ENCODE measurements at places on chromosomes 1 and 21. TPM values are rescaled to one million over a fixed set of nuclear protein-coding genes. Genes with fewer than 3 reads are reported as not detected.
A peak's percentile ranks its signal among the peaks of the same experiment; 100 is the strongest.

DNA sequence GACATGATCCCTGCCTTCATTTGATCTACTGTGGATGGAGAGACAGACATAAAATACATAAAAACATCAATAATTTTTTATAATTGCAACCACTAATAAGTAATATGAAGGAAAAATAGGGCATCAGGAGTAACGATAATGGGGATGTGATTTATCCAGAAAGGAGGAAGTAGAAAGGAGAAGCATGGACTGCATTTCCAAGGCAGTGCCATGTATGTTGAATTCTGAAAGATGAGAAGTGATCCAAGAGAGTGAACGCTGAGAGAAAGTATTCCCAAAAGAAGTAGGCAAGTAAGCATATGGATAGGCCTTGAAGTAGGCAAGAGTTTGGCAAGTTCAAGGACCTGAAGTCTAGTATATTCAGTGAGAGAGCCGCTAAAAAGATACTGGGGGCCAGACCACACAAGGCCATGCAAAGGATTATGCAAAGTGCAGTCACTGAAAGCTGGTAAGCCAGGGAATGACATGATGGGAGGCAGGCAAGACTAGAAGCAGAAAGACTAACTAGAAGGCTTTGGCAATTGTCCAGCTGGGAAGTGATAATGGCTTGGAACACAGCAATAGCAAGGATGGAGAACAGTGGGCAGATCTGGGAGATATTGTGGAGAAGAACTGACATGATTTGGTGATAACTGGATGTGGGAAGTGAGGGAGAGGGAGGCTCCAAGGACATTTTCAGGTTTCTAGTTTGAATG lies 85.9 kb downstream of the TM2D1 start:
- H3K4me3 ChIP-seq = no peak overlapping the region
- H3K4me1 ChIP-seq = no peaks in the 10 kb centered on the region
- DNase-seq = no peak
- H3K36me3 ChIP-seq = no peaks in the 10 kb centered on the region
- H3K27ac ChIP-seq = peak overlapping the region; percentile 79
- H3K27me3 ChIP-seq = no peaks in the 10 kb centered on the region

DNA sequence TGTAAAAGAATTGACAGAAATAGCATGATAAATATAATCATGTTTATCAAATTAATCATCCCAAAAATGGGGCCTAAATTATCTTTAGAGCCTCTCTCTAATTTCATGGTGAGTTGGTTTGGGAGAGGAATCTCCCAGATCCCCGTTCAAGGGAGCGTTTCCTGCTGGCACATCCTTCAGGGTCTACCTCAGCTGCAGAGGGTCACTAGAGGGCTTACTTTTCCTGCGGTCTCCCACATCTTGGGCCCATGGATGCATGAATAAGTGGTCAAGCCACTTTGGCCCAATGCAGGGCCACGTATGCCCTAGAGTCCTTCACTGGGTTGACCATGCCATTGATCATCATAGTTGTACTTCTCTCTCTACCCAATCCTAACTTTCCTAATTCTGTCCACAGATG lies 164.1 kb downstream of the USP25 start:
- no peaks in the 10 kb centered on the region for H3K27me3 ChIP-seq
- DNase-seq = no peak
- no peaks in the 10 kb centered on the region for H3K36me3 ChIP-seq
- H3K27ac ChIP-seq = no peak overlapping the region

DNA sequence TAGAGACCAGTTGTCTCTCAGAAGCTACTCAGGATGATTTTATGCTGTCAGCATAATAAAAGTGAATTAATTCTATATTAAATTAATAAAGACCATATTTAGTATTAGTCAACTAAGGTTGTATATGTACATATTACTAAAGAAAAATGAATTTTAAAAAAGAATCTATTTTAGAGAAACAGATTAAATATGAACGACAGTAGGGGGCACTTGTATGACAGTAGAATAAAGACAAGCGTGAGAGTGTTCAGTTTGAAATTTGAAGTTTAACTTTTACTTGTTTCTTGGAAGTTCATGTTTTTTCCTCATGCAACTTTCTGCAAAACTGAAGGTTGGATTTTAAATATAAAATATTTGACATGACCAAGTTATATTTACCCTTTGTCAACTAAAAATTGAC lies 67.9 kb upstream of the MACF1 start:
- no peaks in the 10 kb centered on the region for H3K36me3 ChIP-seq
- no peaks in the 10 kb centered on the region for H3K27me3 ChIP-seq
- no peak overlapping the region for H3K4me3 ChIP-seq

- no peaks in the 10 kb centered on the region for H3K27me3 ChIP-seq
- H3K27ac ChIP-seq = no peak overlapping the region
- DNase-seq = no peak
- no peaks in the 10 kb centered on the region for H3K4me1 ChIP-seq
Measured at GRCh38 chr1:210262167-210262896, 29.7 kb downstream of the SERTAD4 start.

- H3K36me3 ChIP-seq = no peaks in the 10 kb centered on the region
- no peak overlapping the region for H3K27ac ChIP-seq
- H3K4me1 ChIP-seq = no peaks in the 10 kb centered on the region
Measured at GRCh38 chr1:168636642-168637111, 60.3 kb downstream of the XCL1 start.

GRCh38 chr1:213397638-213398037 lies 346.6 kb downstream of the RPS6KC1 start:
- no peaks in the 10 kb centered on the region for H3K27me3 ChIP-seq
- DNase-seq = no peak
- no peaks in the 10 kb centered on the region for H3K4me1 ChIP-seq
- no peaks in the 10 kb centered on the region for H3K36me3 ChIP-seq
- no peak overlapping the region for H3K27ac ChIP-seq

The ZNF695 gene
- 1.3 TPM for total RNA-seq

The PADI3 gene
- total RNA-seq = not detected

The VPS72 gene
- 36.4 TPM for total RNA-seq

The PKNOX1 gene
- total RNA-seq = 16.6 TPM

The FCAMR gene
- not detected for total RNA-seq

The CD1B gene
- total RNA-seq = not detected

The CHRM3 gene
- 0.61 TPM for total RNA-seq

The ETV3L gene
- not detected for total RNA-seq

All from adrenal gland (tissue), 19 donors.